ENCODE measurements at places on chromosomes 1 and 21.

DNA sequence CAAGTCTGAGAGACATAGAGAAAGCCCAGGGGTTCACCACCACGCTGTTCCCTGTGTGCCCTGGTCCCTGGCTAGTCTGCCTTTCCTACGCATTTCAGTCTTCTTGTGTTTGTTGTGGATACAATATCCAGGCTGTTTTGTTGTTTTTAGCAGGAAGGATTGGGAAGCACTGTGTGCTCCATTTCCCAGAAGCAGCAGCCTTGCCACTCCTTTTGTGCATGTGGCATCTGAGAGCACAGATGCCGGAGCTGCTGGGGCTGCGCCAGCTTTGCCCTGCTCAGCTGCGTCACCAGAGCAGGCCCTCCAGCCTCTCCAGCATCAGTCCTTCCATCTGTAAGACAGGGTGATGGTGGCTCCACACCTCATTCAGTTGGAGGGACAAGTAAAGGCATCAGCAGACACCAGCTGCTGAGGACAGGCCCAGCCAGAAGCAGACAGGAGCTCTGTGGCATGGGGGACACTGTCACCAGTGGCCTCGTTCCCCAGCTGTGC, 94.4 kb upstream of the COL6A1 start:
- DNase-seq, result no peak

DNA sequence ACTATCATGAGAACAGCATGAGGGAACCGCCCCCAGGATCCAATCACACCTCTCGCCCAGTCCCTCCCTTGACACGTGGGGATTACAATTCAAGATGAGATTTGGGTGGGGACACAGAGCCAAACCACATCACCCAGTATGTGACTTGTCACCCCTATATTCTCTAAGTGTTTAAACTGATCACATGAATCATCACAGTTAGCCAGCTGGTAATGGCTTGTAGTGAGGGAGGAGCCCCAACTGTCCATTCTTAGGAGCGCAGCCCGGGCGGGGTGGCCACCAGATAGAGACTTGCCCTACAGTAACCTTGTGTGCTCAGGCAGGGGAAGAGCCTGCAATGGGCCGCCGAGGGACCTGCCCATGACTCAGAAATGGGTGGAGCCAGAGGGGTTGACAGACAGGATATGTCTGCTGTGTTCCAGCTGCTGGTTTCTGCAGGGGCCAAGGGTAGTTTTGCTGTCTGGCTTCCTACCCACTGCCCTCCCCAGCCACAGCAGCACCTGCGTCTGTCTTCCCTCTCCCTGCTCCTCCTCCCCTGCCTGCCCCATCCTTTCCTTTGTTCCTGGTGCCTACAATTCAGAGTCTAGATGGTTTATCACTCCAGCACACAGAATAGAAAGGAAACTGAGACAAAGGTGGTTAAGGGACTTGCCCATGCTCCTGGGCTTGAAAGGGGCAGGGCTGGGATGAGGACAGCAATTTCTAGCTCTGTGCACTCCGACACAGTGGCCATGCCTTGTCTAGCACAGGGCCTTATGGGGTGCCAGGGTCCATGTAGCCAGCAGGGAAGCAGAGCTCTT, 9.2 kb downstream of the ABCG1 start:
- DNase-seq, result no peak

- peak; percentile 48 for DNase-seq
These were observed 50.8 kb downstream of the CAPN9 start for GRCh38 chr1:230797942-230798365.

DNA sequence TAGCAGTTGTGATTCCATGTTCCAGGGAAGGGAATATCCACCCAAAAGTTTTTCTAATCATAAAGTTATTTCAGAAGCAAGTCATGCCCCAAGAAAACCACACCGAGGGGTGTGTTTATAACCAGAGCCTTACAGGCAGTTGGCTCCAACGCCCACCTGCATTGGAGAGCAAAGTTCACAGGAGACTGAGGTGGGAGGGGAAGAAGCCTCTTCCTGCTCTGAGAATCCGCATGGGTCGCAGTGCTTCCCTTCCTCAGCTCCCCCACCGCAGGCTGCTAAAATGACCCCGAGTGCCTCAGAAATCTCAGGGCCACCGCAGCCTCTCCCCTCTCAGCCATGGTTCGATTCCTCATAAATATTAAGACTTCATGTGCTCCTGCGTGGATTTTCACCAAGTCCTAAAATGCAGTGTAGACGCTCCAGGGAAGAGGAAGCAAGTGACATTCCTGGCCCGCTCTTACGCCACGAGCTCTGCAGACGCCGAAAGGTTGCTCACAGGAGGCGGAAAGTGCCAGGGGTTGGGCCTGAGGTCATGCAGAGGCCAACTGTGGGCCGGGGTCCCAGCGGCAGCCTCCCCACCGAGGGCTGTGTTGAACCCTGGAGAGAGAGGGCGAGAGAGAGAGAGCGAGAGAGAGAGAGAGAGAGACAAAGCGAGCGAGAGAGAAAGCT, 13.4 kb upstream of the SPSB1 start:
- DNase-seq, result no peak

DNA sequence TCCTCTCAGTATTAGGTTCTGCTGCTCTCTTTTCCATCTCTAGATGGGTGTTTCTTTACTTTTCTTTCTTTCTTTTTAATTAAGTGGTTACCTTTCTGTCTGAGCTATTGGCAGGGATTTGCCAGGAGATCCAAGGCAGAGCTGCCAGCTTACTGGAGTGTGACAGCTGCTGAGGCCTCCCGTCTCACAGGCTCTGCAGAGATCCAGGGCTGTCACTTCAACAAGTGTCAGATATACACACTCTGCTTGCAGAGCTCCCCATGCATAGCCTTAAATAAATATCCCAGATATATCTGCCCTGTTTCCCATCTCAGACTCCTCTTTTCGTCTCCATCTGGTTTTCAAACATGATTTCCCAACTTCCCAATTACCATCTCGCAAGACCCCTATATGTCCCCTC, 124.3 kb downstream of the NOS1AP start:
- DNase-seq, result no peak

- no peak for DNase-seq
These were observed 11.7 kb upstream of the C2CD2 start for GRCh38 chr21:41965461-41966013.

DNA sequence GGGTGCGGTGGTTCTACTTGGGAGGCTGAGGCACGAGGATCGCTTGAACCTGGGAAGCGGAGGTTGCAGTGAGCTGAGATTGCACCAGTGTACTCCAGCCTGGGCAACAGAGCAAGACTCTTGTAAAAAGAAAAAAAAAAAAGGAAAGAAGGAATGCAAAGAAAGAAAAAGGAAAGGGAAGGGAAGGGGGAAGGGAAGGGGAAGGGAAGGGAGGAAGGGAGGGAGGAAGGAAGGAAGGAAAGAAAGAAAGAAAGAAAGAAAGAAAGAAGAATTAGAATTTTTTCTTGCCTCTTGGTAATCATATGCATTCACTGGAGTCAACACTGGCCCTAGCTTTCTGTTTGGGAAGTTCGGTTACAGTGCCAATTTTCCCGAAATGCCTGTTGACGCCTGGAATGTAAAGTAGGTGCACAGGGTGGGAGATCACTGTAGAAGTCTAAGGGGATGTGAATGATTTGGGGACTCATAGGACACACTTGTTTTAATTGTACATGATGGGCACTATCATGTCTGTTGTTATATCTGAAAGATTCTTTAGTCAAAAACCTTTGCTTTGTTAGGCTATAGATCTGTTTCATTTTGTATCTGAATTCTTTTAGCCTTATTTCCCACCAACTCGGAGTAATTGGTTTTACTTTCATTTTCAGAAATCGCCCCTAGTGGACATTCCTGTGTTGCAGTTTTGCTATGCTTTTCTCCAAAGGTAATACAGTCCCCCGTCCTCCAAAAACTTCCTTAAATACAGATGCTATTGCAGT, 59.8 kb upstream of the MORC3 start:
- DNase-seq, result peak; percentile 72

Measured in DMS 273 treated with DMSO at 0.1 percent for 48 hours (cell line).